Activated CD8-positive, alpha-beta memory T cell treated with anti-CD3 and anti-CD28 coated beads for 1 hour (primary cell): ENCODE measurements at places on chromosomes 12 and 14.

DNA sequence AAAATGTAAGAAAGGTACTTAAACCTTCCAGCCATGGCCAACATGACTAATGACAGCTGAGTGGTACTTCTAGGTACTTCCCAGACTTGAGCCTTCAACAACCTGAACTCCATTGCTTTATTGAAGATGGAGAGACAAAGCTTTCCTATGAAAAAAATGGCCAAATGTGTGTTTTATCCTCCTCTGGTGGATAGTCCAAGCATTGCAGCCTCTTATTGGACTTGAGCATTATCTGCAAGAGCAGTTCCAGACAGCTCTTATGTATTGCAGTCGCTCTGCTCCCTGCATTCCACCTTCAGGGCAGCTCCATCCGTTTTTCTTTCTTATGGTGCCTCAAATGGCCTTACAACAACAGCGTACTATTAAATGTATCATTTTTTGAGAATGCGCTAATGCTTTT is 588.2 kb downstream of the NRXN3 start:
- no peak for DNase-seq

DNA sequence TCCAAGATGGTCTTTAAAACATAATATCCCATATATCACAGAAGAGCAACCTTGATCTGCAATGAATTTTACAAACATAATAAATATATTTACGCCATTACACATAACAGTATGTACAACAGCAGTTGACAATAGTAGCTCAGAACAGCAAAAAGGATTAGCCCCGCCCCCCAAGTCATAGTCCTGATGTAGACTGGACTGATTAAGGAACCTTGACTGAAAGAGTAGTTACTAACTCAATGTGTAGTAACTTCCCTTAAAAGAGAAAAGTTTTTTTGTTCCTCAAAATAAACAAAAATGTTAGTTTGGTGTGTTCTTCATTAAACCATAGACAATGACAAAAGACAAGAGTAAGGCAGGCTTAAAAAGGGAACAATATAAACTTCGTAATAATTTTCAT is 44.5 kb downstream of the GTF2A1 start:
- DNase-seq, result no peak

GRCh38 chr12:54301428-54302048 is 723 bp upstream of the NFE2 start:
- DNase-seq, result no peak

- DNase-seq, result no peak
These were observed 1.8 kb upstream of the COCH start for GRCh38 chr14:30872602-30873001.

DNA sequence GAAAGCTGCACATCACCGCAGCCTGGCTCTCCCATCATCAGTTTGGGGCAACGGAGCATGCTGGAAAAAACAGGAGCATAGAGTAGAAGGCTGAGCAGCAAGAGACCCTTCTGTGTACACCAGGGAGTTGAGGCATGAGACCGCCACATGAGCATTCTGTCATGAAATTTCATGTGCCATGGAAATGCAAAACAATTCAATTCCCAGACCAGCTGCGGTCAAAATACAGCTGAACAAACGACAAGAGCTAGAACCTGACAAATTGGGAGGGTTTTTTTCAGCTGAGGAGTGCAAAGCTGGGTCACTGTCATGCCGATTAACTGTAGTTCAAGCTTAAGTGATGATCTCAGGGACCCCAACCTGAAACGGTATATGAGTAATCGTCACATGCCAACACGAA is 37.1 kb downstream of the TMEM30B start:
- no peak for DNase-seq

DNA sequence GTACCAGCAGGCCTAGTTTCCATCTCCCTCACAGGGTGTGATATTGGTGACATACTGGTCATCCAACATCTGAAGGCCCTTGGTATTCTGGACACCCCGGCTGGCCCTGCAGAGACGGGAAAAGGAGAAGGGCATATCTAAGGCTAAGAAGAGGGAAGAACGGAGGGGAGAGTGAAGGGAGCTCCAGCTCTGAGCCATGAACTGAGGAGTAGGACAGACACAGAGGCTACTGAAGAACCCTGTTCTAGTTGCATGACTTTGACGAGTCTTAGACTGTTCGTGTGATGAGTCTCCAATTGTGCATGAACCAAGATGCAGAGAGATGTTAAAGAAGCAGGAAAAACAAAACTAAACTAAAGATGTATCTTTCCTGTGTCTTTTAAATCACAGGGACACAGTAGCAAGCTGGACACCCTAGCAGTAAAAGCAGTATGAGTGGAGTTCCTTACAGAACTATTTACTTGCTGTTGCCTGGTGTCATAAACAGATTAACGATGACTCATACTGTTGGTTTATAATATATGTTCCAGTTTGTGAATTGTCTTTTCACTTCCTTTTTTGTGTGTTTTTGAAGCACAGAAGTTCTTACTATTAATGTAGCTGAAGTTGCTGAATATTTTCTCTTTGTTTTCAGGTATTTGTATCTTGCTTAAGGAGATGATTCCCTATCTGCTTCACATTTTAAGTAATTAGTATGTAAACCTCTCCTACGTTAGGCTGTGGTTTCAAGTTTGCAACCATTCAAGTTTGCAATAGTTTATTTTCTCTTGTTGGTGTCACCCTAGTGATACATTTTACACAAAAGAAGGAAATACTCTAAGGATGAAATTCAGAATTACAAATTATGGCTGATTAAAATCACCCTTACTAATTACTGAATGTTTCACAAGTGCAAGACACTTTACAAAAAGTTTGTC is 15.7 kb downstream of the FAR2 start:
- DNase-seq, result no peak

- DNase-seq, result no peak
These were observed 76.9 kb downstream of the VRK1 start for GRCh38 chr14:96874127-96874526.

DNA sequence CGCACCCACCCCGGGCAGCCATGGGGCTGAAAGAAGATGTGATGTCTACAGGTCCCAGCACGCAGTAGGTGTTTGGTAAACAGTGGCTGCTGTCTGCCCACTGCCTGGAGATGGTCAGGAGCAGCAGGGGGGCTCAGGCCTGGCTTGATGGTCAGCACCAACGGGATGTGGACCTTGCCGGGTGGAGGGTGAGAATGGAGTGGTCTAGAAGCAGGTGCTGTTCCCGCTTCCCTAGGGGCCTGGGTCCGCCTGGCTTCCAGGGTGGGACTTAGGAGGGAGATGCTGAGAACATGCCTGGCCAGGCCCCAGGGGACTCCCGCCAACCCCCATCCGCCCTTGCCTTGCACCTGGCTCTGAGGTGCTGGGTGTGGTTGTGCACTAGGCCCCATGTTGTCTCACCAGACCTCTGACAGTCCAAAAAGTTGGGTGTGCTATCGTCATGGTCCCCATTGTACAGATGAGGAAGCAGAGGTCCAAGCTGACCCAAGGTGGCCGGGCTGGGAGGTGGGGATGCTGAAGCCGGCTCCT is 12.9 kb downstream of the FAM222A start:
- no peak for DNase-seq

DNA sequence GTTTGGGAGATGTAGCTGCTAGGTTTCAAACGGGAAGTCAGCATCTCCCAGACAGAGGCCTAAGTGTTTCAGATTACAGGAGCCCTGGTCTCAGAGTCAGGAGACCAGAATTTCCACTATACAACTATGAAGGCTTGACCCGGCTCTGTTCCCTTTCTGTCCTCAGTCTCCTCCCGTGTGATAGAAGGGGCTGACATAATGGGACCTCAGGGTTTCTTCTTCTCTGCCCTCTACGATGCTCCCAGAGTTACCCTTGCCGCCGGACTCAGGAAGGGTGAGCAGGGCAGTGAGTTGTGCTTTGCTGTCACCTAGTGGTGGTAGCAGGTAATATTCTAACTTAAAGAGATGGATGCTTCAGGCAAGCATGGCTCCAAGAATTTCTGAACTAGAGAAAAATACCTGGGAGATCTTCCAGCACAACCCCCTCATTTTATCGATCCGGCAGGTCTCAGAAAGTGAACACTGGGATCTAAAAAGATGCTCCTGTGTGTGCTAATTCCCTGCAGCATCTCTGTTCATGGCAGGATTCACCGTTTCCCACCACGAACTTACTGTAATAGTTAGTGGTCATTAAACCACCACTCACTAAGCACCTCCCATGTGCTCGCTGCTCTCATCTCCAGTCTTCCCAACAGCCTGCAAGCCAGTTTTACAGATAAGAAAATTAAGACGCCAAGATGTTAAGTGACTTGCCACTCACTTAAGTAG is 84.4 kb downstream of the VWF start:
- DNase-seq, result no peak

DNA sequence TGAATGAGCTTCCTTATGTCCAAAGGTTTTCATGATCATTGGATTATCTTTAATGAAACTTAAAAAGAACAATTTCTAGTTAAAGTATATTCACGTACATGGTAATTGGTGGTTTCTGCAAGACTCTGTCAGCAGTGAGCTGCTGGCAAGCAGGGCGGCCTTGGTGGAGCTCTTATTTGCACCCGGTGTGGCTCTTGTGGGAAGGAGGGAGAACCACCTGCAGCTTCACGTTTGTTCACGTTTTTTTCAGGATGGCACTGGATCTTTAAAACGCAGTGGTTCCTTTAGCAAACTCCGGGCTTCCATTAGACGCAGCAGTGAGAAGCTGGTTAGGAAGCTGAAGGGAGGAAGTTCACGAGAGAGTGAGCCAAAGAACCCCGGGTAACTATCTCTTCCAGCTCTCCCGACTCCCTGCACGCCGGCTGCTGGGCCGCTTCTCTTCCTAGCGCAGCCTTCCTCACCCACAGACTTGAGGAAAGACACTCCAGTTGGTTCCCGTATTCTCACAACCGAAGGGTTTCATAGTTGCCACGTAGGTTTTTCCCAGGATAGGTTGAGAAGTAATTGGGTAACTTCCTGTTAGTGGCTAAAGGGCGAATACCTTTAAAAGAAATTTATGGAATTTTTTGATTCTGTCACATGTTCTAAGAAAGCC is 28.3 kb downstream of the XRCC3 start:
- DNase-seq, result no peak

DNA sequence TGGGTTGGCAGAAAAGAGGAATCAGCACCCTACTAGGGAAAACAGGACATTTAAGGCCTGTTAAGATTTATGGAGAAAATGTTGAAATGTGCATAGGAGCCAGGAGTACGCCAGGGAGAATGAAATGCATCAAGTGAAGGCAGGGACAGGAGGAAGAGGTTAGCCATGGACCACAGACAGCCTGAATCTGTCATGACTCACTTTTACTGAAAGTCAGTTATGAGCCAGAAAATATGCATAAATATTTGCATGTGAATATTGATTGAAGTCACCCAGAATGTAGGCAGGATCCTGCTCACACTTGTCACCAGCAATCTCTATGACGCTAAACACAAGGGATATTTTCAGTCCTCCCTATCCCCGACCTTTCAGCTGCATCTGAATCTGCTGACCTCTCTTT is 25.1 kb upstream of the CDK17 start:
- DNase-seq, result no peak

GRCh38 chr12:124422570-124423523 is 128.0 kb downstream of the RFLNA start:
- DNase-seq, result no peak

GRCh38 chr12:113575386-113575785 is 103.7 kb upstream of the LHX5 start:
- DNase-seq, result no peak

GRCh38 chr14:61899497-61899896 is 137.3 kb downstream of the SNAPC1 start:
- no peak for DNase-seq

- DNase-seq, result no peak
These were observed 9.0 kb downstream of the ASIC1 start for GRCh38 chr12:50066402-50066801.

- DNase-seq, result no peak
These were observed 5.9 kb downstream of the RNASE8 start for GRCh38 chr14:21063479-21063878.

DNA sequence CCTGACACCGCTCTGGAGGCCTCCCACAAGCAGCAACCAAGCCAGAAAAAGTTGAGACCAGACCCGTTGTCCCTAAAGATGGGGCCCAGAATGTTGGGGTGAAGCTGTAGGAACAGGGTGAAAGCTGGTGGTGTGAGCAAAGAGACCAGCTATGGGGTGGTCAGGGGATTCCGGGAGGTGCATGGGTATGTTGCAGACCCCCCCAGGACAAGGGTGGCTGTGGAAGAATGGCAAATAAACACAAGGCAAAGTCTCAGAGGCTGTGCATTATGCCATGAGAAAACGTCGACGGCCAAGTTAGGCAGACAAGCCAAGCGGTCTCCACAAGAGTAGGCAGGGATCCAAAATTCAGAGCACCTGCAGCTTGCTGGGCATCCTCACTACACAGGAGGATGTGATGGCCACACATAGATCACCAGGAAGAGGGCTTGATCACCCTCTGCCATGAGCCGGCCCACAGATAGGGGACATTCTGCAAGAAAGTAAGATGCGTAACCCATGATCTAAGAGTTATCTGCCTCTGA is 58.8 kb upstream of the KCNA1 start:
- DNase-seq, result no peak

- DNase-seq, result no peak
These were observed 22.4 kb upstream of the LGR5 start for GRCh38 chr12:71417181-71417580.

- no peak for DNase-seq
These were observed 55.7 kb downstream of the LIN52 start for GRCh38 chr14:74140374-74140850.

DNA sequence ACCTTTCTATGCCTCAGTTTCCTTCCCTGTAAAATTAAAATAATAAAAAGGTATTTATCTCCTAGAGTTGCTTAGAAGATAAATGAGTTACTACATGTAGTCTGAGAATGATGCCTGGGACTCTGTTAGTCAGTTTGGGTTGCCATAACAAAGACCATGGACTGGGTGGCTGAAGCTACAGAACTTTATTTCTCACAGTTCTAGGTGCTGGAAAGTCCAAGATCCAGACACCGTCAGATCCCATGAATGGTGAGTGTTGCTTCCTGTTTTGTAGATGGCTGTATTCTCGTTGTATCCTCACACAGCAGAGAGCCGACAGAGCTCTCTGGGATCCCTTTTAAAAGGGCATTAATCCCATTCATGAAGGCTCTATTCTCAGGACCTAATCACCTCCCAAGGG is 64.0 kb upstream of the LTA4H start:
- DNase-seq, result no peak

- DNase-seq, result no peak
These were observed 47.1 kb downstream of the FBRSL1 start for GRCh38 chr12:132537049-132537448.

DNA sequence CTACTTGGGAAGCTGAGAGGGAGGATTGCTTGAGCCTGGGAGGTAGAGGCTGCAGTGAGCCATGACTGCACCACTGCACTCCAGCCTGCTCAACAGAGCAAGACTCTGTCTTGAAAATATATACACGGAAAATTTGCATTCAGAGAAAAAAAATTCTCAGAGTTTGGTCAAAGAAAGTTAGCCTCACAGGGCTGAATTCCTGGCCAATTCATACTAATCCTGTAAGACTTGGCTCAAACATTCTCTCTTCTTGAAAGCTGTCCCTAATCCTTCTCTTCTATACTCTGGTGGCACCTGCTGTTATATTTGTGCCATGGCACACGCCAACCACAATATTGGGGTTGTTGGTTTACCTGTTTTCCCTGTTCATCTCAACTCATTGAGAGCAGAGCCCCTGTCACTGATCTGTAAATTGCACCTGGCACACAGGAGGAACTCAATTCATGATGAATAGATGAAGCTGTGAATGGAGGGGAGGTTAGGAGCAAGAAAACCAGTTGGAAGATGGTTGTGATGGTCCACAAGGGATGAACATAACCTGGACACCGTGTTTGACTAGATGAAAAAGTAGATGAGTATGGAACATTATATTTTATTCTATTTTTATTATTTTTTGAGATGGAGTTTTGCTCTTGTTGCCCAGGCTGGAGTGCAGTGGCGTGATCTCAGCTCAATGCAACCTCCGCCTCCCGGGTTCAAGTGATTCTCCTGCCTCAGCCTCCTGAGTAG is 36.8 kb upstream of the SPTSSA start:
- no peak for DNase-seq
